ENCODE measurements at places on chromosomes 3 and 15. TPM values are rescaled to one million over a fixed set of nuclear protein-coding genes. Genes with fewer than 3 reads are reported as not detected.

Gene HTR3E
- total RNA-seq = not detected

Gene KBTBD13
- not detected for total RNA-seq

- DNase-seq = no peak
Measured at GRCh38 chr15:89646416-89647141, 8.7 kb downstream of the KIF7 start.

DNA sequence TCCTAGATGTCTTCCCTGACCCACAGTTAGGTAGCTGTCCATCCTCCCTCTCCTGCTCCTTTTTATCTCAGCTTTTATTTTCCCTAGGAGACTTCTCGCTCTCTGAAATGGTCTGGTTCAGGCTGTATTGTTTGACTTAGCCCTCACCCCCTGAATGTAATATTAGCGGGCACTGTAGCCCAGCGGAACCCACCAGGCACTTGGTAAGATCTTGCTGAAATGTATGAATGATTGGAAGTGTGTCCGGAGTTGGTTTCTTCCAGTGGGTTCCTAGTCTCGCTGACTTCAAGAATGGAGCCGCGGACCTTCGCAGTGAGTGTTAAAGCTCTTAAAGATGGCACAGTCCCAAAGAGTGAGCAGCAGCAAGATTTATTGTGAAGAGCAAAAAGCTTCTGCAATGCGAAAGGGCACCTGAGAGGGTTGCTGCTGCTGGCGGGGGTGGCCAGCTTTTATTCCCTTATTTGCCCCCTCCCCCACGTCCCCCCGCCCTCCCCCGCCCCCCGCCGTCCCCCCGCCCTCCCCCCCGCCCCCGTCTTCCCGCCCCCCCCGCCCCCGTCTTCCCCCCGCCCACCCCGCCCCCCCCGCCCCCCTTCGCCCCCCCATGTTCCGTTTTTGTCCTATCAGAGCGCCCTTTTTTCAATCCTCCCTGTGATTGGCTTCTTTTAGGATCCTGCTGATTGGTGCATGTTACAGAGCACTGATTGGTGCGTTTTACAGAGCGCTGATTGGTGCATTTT lies 694 bp upstream of the EEFSEC start:
- no peak for DNase-seq

- no peak for DNase-seq
Measured at GRCh38 chr3:73378207-73378606, 246.5 kb downstream of the PDZRN3 start.

- peak; percentile 58 for DNase-seq
Measured at GRCh38 chr3:80767604-80768003, 993.8 kb downstream of the GBE1 start.

- DNase-seq = no peak
Measured at GRCh38 chr3:148146947-148147826, 550.5 kb upstream of the AGTR1 start.

- DNase-seq = peak; percentile 21
Measured at GRCh38 chr3:16807391-16807790, 77.4 kb upstream of the PLCL2 start.

DNA sequence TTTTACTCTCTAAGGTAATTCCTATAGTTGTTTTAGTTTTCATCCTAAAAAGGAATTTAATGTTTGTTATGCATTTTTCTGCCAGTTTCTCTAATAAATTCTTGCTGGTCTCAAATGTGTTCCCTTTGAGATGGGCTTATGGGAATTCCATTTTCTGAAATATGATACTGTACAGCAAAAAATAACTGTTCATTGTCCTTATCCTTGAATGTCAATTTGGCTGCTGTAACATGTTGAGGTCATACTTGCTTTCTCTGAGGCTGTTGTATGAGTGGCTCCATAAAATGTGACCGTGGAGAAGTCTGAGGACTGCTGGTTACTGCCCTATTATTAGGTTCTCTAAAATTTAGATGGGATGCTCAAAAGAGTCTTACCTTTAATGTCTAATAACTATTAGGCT lies 266.5 kb downstream of the ADAMTS17 start:
- DNase-seq = no peak

GRCh38 chr3:150462108-150462507 lies 54.0 kb downstream of the TSC22D2 start:
- no peak for DNase-seq

- DNase-seq = no peak
Measured at GRCh38 chr15:42387603-42388002, 28.3 kb downstream of the CAPN3 start.

Data from endothelial cell of umbilical vein (primary cell).